Hepatic stellate cell (primary cell): ENCODE measurements at places on chromosomes 13 and 19.

DNA sequence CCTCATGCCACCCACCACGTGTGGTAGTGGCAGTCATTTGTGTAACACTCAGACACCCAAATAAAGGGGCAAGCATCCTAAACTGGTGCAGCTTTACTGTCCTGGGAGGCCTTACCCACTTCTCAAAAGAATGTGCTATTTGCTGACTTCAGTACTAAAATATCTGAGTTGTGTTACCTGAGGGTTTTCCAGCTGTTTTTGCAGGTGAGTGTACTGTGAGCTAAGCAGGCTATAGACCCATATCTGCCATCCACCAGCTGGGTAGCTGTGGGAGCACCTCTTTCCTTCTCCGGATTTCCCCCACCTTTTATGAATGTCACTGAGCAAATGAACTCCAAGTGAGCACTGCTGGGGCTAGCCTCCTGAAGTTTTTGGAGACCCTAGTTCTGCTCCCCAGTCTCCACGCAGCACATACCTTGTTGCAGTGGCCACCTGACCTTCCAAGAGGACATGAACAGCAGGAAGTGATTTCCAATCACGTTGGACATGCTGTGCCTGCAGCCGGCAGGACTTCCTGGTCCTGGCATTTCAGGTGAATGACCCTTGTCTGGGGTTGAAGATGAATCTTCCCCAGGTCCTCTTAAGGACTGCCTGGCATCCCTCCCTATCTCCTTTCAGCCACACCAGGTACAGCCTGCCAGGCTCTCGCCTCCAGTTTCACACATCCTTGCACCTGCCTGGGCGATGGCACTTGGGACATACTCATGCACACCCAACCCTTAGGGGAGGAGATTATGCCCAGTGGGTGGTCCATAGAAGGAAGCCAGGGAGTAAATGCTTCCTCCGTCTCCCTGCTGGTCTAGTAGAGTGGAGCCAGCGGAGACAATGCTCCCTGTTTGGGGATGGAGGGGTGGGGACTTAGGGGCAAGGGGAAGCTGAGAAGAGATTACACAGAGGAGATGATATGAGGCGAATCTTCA is 109.5 kb upstream of the SPATA13 start:
- no peak for DNase-seq

- DNase-seq, result no peak
Observed at GRCh38 chr19:41297628-41298347, 12.2 kb upstream of the CCDC97 start.

DNA sequence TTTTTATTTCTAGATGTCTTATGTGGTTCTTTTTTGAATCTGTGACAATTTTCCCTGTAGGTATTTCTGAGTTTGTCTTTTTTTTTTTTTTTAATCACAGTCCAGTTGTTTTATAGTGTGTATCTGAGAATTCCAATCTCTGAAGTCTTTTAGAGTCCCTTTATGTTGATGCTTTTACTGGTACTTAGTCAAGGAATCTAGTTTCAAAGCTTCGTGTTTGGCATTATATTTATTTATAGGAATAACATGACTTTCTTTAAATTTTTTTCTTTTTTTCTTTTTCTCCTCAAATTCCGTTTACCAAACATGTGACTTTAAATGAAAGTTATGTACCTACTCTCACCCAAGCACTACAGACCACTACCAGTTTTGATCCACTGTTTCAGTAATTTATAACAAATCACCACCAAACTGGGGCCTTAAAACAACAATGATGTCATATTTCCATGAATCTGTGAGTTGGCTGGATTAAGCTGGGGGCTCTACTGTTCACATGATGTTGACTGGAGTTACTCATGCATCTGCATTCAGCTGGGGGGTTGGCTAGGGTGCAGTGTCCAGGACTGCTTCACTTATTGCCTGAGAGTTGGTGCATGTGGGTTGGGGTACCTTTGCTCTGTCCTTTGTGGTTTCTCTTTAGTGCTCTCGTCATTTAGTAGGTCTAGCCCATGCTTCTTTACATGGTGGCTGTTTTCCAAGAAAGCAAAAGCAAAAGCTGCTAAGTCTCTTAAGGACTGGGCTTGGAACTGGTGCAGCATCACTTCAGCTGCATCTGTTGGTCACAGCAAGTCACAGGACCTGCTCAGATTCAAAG is 22.3 kb downstream of the KCTD4 start:
- DNase-seq, result peak; percentile 25

DNA sequence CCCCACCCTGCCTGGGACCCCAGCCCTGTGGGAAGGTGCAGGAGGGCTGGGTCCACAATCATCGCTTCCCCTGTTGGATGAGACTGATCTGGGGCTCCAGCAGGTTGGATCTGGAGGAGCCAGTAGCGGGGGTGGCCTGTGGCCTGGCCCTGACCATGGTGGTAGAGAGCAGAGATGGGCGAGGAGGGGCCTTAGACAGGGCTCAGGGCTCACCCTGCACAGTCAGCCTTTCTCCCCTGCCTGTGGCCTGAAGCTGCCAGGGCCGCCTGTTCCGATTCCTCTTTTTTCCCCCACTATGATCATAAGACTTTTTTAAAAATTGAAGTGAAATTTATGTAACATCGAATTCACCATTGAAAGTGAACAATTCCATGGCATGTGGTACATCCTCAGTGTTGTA is 18.2 kb downstream of the SIN3B start:
- no peak for DNase-seq

- DNase-seq, result no peak
Observed at GRCh38 chr19:17909003-17909732, 23.6 kb upstream of the CCDC124 start.

- no peak for DNase-seq
Observed at GRCh38 chr13:60759499-60759898, 362.5 kb downstream of the TDRD3 start.

DNA sequence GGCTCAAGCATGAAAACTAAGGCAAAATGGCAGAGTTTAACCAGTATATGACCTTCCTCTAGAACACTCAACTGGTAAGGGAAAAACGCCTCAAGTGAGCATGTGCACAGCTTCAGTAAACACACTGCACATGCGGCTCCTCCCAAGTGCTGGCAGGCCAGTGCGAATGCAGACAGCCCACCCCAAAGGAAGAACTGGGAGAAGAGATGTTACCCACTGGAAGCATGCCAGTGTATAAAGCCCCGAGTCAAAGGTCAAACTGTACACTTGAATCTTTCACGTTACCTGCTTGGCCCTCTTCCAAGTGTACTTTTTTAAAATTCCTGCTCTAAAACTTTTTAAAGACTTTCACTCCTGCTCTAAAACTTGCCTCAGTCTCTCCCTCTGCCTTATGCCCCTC is 19.2 kb upstream of the RCBTB1 start:
- no peak for DNase-seq

DNA sequence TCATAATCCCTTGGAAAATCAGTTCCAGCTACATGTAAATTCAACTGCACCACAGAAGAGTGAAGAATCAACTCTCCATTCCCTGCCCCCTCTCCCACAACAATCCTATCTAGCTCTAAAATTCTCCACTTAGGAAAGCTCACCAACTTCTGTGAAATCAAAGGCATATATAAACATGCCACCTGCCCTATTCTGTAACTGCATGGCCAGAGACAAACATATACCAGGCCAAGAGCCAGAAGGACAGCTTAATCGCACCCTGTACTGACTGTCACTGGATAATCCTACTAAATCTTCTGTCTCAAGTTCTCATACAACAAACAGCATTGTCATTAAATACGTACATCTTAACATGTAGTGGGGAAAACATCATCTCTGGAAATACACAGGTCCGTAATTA is 58.2 kb upstream of the EEF1AKMT1 start:
- DNase-seq, result no peak

DNA sequence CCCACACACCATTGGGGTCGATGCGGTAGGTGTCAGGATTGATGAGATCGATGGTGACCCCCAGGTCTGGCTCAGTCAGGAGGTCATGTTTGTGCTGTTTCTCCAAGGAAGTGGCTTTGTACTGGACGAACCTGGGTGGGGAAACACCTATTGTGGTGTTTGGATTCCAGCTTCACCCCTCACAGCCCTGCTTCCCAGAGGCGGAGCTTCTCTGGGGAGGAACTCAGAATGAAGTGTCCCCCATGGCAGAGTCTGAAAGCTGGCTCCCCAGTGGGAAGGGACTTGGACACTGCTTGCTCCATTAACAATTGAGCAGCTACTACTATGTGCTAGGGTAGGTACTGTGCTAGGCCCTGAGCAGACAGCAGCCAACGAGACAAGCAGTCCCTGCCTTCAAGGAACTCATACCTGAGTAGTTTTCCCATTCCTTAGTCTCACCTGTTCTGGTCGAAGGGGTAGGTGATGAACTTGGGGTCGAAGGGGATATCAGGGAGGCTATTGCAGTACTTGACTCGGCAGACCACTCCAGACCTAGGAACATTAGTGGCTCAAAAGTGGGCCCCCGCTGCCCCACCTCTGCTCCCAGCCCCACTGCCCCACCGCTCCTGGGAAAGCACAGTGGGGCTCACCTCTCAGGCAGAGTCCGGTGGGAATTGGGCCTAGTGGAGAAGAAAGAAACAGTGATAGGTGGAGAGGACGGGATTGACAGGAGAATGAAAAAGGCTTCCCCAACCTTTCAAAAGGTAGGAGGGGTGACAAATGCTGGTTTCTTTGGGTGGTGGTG is 1.1 kb downstream of the PAF1 start:
- DNase-seq, result no peak

GRCh38 chr13:22698467-22698866 is 482.3 kb upstream of the SGCG start:
- DNase-seq, result no peak

GRCh38 chr19:14941189-14941588 is at the start of gene OR7C2:
Gene OR7C2 (plus strand): TSS chr19:14941489. CDS start chr19:14941489, 0 bp downstream.
- no peak for DNase-seq

- DNase-seq, result no peak
Observed at GRCh38 chr19:44872661-44873060, 18.4 kb upstream of the TOMM40 start.

DNA sequence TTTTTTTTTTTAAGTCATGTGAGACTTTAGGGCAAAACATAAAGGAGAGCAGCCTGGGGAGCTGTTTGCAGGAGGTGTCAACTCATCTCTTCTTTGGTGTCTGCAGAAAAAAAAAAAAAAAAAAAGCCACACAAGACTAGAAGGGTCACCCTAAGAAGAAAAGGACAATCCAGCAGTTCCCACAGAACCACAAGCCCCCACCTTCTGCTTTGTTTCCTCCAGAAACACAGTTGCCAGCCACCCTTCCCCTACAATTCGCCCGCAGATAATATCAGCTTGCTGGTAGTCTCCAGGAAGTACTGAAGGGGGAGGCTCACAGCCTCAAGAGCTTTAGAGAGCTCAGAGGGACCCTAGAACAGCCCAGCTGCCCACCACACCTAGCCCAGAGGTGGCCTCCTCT is 22.3 kb upstream of the ZBTB7A start:
- DNase-seq, result no peak

- DNase-seq, result no peak
Observed at GRCh38 chr13:97376981-97377380, 57.0 kb upstream of the RAP2A start.

- DNase-seq, result no peak
Observed at GRCh38 chr13:31053091-31053490, 108.6 kb downstream of the HSPH1 start.

DNA sequence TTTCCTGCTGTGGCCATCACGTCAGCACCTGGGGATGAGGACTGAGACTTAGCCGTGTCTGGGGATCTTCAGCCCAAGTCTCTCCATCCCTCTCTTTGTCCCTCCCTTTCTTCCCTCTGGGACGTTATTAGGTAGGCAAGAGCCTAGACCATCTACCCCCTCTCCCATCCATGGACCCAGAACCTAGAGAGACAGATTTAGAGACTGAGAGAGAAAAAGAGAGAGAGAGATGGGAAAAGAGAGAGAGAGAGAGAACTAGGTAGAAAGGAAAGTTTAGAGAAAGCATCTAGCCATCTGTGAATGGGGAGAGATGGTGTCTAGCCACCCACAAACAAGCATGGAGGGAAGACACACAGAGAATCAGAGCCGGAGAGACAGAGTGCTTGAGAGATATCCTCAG is 473 bp downstream of the KLK4 start:
- no peak for DNase-seq

GRCh38 chr19:4009990-4010807 is 2.7 kb downstream of the PIAS4 start:
- DNase-seq, result no peak

DNA sequence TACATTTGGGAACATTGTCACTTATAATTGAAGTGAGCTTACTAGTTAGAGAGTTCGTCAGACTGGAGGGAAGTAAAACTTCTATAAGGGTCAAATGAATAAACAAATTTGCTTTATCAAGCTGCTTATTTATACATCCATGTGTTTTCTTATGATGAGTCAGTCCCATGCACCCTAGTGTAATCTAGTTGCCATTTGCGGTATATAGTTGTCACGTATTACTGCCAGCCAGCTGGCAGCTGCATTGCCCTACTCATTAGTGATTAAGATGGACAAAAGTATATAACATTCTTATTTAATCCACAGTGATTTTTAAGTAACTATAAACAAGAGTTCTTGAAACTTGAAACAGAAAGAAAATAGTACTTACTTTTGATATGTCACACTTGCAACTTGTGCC is 182.4 kb downstream of the GPC6 start:
- DNase-seq, result no peak

DNA sequence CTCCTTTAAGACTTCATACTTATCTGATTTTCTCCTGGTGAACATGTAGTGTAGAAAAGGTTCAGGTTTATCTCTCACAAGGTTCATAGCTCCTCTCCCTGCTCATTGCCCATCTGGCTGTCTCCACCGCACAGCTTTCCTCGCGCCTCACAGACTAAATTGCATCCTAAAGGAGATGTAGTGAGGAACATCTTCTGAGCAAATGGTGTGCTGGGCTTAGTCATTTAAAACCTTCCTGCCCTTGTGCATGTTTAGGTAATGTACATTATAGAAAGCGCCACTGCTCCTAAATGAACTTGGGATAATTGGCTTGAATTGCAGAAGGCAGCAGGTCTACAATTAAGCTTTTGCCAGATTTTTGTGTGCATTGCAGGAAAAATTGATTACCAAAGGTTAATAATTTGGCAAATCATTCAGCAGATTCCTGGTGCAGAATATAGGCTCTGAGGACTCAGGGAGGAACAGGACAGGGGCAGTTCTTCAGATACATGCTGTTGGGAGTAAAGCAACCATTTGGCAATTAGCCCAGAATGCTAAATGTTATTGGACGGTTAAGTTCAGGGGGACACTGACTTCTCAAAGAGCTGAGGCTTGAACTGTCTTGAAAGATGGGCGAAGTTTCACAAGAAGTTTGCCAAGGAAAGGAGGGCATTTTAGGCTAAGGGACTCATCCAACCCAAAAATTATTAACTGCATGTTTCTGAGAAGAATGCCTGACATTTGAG is 108.4 kb upstream of the CLDN10 start:
- no peak for DNase-seq

GRCh38 chr19:55452749-55453346 is 8.6 kb downstream of the ISOC2 start:
- peak; percentile 76 for DNase-seq
